ENCODE measurements at places on chromosomes 5 and 9. TPM values are rescaled to one million over a fixed set of nuclear protein-coding genes. Genes with fewer than 3 reads are reported as not detected.

Gene MEIKIN
- not detected for total RNA-seq

Gene SPAAR
- total RNA-seq = 0.17 TPM

Gene ZNF484
- 11.8 TPM for total RNA-seq

Gene INSL4
- total RNA-seq = not detected

Gene CNTNAP3
- total RNA-seq = 3.5 TPM

Gene IFNB1
- total RNA-seq = not detected

Gene NUTM2G
- not detected for total RNA-seq

Gene UNC5A
- not detected for total RNA-seq

Gene LEAP2
- total RNA-seq = 0.34 TPM

Gene GABRA1
- not detected for total RNA-seq
